GM18507 (cell line): ENCODE measurements at places on chromosomes 2 and 18.

GRCh38 chr2:102418421-102418961 is 4.5 kb upstream of the IL18RAP start:
- peak; percentile 26 for DNase-seq

- no peak for DNase-seq
Measured at GRCh38 chr2:234796045-234796591, 155.7 kb upstream of the SH3BP4 start.

DNA sequence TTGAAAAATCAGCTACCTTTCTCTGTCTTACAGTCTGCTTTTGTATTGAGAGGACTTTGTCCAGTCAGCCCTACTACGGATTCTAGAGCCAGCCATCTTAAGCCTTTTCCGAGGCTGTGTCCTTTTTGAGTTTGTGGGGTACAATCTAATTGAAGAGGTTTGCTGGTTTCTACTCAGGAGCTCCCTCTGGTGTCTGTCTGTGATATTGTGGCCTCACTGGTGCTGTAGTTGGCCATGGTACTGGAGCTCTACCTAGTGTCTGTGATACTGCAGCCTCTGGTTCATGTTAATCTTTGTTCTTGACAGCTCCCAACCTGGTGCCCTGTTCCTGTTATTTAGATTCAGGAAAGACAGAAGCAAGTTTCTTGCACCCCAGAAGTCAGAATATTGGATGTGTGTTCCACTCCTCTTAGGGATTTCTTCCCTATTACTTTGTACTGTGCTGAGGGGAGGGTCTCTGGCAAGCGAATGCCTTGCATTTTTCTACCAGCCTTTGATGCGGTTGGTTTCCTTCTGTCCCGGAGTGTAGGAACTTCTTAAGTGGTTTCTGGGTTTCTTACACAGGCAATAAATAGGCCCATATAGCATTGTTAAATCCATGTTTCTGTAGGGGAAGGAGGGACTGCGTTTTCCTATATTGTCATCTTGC is 78.5 kb downstream of the ACSL3 start:
- DNase-seq = no peak

DNA sequence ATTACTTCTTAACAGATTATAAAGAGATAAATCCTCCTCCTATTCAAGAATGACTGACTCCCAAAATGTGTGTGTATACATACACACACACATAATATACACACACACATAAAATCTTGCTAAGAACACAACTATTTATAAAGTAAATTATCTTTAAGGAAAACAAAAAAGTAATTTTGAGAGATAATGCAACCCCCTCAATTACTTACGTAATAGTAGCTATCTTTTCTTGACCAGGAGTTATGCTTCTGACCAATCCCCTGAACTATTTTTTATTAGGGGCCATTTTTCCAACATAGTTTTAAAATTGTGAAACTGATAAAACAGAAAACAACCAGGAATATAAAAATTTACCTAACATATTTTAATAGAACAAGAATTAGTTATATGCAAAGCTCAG is 113.0 kb upstream of the CHRNA1 start:
- DNase-seq = no peak

DNA sequence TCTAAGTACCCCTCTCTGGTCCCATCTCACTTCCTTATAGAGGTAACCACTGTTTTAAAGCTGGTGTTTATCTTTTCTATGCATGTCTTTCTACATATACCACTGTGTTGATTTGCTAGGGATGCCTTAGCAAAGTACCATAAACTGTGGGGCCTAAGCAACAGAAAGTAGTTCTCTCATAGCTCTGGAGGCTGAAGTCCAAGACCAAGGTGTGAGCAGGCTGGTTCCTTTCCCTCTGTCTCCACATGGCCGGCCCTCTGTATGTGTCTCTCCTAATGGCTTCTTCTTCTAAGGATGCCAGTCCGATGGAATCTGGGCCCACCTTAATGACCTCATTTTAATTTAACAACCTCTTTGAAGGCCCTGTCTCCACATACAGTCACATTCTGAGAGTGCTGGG is 40.8 kb upstream of the ROCK2 start:
- no peak for DNase-seq
